ENCODE measurements at places on chromosomes 2 and 18.

GRCh38 chr18:31680433-31680811 is 4.0 kb downstream of the B4GALT6 start:
- no peak for DNase-seq

DNA sequence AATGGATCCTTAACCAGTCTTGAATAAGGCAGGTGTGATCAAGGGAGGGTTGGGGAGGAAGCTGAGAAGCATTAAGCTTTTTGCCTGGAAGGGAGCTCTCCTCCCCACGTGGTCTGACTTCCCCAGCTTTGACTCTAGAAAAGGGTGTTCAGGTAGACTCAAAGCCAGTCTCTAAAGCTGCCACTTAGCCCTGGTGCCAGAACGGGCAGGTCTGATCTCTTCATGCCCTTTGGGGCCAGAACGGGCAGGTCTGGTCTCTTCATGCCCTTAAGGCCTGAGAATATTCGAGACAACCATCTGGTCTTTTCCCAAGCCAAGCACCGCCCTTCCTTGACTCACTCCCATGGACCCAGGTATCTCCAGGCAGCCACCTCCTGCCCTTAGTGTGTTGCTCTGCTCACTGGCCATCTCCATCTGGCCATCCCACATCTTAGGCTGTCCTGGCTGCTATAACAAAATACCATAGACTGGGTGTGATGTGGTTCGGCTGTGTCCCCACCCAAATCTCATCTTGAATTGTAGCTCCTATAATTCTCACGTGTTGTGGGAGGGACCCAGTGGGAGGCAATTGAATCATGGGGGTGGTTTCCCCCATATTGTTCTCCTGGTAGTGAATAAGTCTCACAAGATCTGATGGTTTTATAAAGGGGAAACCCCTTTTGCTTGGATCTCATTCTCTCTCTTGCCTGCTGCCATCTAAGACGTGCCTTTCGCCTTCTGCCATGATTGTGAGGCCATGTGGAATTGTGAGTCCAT is 59.4 kb downstream of the SNORC start:
- DNase-seq: no peak

GRCh38 chr2:172580544-172580943 is 24.7 kb downstream of the PDK1 start:
- no peak for DNase-seq

DNA sequence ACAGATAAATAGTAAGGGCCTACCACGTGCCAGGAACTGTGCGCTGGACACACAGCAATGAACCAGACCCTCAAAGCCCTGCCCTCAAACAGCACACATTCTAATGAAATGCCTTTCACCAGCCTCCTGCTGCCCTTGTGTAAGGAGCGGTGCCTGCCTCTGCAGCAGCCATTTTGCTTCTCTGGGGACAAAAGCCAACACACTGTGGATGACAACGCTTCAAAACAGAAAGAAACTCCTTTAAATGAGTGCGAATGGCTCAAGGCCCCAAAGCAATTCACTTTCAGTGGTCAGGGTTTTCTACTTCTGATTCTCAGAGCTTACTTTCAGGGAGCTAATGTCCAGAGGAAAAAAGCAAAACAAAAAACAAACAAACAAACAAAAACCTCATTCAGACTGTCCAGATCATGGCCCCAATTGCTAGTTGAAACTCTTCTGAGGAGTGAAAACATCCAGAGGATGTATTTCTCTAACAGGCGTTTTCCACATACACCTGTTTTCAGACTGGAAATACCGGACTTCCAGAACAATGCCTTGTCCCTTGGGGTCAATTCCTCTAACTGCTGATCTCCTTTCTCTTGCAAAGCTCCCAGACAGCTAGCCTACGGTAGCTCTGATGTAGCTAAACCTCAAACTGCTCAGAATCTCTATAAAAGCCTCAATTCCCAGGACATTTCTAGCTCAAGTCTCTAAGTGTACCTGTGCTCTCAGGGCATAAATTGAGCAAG is 323.3 kb upstream of the ZNF521 start:
- peak; percentile 76 for DNase-seq

DNA sequence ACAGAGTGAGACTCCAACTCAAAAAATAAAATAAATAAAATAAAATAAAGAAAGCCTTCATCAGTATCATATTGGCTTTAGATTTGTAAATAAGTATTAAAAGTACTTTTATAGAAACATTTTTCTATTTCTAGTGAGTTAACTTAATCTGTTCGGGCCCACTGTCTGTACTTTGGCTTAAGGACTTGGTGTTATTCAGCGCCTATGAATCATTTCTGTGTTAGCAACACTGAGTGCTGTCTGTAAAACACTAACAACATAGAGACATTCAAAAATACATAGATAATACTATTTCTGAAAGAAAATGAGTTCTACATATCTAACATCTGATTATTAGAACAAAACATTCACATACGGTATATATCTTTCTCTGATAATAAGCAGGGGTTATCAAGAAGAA is 221.5 kb upstream of the CDH19 start:
- DNase-seq: no peak

DNA sequence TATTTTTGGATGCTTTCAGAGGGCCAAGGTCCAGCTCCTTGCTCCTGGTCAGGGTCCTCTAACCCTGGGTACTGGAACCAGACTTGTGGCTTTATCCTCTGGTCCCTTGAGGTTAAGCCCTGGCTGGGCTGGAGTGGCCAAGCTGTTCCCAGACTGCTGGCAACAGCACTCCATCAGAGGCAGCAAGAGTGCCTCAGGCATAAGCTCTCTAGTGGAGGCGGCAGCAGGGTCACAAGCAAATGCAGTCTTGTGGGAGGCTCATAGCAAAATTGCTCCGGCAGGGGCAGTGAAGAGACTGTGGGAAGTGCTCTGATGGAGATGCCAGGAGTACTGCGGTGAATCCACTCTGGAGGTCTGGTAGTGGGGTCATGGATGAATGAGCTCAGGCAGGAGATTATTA is 128.9 kb upstream of the OTOS start:
- no peak for DNase-seq

GRCh38 chr18:9854801-9855676 is 30.7 kb upstream of the TXNDC2 start:
- no peak for DNase-seq

- DNase-seq: no peak
Measured at GRCh38 chr2:228432116-228432515, 250.6 kb upstream of the SPHKAP start.

- no peak for DNase-seq
Measured at GRCh38 chr2:224561234-224562005, 23.7 kb downstream of the CUL3 start.

DNA sequence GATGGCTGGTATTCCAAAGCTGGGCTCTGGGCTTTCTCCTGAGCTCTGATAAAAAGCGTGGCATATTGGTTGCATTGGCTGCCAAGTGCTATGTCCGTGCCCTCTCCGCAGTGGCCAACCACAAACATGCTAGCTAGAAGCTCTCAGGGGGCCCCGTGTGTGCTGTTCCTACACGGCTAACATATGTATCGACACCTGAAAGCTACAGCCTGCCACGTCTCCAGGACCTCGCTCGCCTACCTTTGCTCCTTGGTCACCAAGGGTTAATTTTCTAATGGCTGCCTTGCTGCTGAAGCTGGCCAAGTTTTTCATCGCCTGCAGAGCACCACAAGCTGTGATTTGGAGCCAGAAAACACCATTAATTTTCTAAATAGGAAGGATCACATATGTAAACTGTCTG is 888.4 kb downstream of the BCL11A start:
- DNase-seq: no peak

- DNase-seq: no peak
Measured at GRCh38 chr2:161733025-161733424, 108.8 kb downstream of the SLC4A10 start.

GRCh38 chr2:96952016-96952750 is 34.2 kb downstream of the FAM178B start:
- no peak for DNase-seq

DNA sequence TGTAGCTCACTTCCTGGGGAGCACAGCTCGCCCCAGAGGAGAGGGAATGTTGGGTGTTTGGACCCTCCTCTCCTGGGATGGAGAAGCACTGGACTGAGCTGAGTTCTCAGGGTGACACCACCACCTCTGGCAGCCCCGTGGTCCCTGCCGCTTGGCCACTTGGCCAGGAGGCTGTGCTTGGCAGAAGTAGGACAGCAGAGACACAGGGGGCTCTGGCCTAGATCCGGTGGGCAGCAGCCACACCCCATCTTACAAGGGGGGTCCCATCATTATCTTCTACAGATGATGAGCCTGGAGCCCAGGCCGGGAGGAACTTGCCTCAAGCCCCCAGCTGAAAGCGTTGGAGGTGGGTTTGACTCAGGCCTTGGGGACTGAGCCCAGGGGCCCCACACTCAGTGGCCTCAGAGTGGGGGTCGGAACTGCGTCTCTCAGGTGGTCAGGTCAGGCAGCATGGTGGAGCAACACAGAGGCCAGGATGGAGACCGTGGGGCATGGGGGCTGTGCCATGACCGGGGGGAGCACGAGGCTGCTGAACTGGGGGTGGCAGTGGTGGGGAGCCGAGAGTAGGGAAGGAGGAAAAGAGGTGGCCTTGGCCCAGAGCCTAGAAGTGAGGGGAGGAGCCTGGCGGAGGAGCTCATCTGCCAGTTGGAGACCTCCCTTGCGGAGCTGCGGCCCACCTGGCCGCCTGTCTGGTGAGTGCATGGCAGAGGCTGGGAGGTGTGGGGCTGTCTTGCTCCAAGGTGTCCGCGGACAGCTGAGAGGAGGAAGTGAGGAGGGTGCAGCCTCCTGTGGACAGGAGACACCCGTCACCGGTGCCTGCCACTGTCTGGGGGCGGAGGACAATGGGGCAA is 63.6 kb upstream of the HDAC4 start:
- no peak for DNase-seq

GRCh38 chr2:223066721-223067120 is 14.7 kb downstream of the KCNE4 start:
- DNase-seq: no peak

- no peak for DNase-seq
Measured at GRCh38 chr18:38933910-38934510, 1368.4 kb upstream of the CELF4 start.

DNA sequence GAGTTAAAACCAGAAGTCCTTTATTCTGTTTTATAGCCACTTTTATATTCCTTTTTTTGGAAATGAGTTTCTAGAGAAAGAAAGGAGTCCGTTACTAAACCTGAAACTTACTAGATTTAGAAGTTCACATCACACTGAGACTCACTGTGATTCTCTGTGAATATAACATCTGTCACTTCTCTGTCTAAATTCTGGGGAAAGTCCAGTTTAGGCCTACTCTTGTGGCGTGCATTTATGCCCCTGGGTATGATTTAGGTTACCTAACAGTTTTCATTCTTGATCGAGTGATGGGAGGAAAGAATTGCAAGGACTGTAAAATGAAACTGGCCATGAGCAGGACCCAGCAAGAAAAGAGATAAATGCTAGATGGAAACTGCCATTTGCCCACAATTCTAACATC is 449.6 kb downstream of the SPAG16 start:
- DNase-seq: no peak

DNA sequence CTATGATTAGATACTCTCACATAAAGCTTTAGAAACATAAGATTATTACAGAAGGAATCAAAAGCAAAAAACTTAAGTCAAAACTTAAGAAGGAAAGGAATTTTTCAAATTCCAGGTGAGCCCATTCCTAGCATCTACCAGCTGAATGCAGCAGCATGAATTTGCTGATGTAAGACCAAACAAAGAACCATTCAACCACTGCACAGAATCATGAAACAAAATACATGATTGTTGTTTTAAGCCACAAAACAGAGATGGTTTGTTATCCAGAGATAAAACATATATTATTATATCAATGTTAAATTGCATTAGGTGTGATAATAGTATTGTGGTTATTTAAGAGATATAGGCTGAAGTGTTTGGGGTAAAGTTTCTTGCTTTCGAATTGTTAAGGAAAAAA is 29.0 kb downstream of the PIGN start:
- DNase-seq: no peak

DNA sequence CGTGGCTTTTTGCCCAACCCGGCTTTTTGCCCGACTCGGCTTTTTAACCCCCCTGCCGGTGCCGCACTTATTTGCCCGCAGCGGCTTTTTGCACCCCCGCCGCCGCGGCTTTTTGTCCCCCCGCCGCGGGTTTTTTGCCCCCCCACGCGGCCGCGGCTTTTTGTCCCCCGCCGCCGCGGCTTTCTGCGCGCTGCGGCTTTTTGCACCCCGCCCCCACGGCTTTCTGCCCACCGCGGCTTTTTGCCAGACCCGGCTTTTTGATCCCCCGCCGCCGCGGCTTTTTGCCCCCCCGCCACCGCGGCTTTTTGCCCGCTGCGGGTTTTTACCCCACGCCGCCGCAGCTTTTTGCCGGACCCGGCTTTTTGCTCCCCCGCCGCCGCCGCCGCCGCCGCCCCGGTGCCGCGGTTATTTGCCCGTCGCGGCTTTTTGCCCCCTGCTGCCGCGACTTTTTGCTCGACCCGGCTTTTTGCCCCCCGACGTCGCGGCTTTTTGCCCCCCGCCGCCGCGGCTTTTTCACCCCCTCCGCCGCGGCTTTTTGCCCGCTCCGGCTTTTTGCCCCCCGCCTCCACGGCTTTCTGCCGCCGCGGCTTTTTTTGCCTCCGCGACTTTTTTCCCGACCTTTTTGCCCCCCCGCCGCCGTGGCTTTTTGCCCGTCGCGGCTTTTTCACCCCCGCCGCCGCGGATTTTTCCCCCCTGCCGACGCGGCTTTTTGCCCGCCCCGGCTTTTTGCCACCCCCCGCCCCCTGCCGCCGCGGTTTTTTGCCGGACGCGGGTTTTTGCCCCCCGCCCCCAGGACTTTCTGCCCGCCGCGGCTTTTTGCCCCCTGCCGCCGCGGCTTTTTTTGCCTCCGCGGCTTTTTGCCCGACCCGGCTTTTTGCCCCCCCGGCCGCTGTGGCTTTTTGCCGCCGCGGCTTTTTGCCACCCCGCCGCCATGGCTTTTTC is 2786.5 kb downstream of the RPIA start:
- DNase-seq: no peak

GRCh38 chr2:36415381-36416022 is 59.9 kb downstream of the CRIM1 start:
- no peak for DNase-seq

GRCh38 chr2:67272195-67272594 is 124.9 kb upstream of the ETAA1 start:
- no peak for DNase-seq

DNA sequence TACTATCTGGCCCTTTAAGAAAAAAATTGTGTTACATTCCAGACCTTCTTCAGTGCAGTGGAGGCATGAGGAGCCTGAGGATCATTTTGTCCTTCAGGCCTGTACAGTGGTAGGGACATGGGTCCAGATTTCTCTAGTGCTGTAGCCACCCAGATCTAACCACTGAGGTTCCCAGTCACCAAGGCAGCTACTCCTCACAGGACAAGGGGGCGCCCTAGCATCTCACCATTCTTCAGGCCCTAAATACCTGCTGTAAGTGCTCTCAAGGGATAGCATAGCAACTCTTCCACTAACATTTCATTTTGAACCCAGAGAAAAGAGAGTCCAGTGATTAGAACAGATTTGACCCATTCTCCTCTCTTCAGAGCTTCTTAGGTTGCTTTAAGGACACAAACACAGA is 1533.0 kb downstream of the LRP1B start:
- DNase-seq: no peak

DNA sequence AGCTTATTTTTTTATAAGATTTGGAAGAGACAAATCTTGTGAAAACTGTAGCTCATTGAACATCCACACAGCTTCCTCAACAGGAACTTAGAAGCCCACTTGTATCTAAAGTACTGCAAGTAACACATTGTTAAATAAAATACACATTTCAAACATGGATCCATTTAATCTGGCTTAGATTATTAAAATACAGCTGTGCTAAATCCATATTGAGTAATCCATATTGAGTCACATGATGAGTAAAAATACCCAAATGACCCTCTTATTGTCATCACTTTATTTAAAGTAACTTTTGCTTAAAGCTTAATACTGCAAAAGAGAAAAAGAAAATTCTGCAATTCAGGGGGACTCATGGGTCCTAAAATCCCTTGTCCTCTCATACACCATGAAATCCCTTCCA is 133.3 kb downstream of the OSR1 start:
- DNase-seq: no peak

Measured in iPS DF 19.7 (cell line).